ENCODE measurements at places on chromosomes 13 and 19.
A peak's percentile ranks its signal among the peaks of the same experiment; 100 is the strongest.

- DNase-seq, result no peak
These were observed 202.5 kb upstream of the RFC3 start for GRCh38 chr13:33615436-33615835.

GRCh38 chr13:112873851-112874750 lies 94.9 kb upstream of the MCF2L start:
- DNase-seq, result peak; percentile 35

GRCh38 chr19:17562561-17562960 lies 7.1 kb downstream of the COLGALT1 start:
- DNase-seq, result no peak

GRCh38 chr13:34044041-34044440 lies 226.1 kb downstream of the RFC3 start:
- DNase-seq, result no peak

GRCh38 chr19:29694161-29694560 lies 20.9 kb downstream of the C19orf12 start:
- no peak for DNase-seq

DNA sequence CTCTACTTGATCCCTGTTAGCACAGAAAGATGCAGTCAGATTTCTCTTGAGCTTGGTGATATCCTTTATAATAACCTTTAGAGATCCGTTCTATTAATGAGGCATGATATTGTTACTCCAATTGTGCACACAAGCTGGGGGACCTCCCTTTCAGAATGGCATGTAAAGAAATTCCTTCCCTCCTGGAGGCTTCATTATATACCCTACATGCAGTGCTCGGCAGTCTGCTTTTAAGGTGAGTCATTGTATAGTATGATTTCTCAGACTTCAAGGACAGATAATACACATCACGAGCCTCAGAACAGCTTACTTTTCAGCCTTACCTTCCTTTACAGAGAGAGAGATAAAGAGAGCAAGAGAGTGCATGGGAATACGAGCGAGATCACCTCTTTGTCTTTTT lies 261.3 kb downstream of the ATP8A2 start:
- no peak for DNase-seq

DNA sequence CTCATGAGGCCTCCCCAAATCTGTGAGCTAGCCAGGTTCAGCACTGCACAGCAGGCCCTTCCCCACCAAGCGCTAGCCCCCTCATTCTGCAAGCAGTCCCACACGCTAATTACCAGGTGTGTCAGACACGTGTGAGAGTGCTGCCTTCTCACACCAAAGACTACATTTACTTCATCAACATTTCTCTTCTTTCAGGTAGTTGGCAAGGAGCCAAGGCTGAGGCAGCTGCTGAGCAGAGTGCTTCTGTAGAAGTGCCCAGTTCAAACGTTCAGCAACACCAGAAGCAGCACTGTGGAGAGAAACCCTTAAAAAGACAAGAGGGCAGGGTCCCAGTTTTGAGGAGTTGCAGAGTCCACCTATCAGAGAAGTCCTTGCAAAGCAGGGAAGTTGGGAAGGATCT lies 6.4 kb downstream of the ZNF773 start:
- DNase-seq, result no peak
